ENCODE measurements at places on chromosomes 16 and 17.

DNA sequence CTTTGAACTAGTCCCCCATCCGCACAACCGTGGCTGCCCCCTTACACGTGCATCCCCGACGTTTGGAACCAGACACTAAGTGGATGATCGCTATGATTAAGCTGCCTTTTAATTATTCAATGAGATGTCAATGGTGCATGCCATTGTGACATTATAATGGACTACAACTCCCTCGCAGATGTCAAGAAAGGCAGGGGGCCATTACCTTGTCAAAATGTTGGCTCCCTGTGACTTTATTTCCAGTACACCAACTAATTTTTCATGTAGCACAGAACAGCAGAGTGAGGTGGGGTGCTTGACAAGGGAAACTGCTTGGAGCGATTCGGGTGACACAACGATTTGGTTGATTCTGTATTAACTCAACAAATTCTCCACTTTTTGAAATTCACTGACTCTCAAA lies 26.5 kb downstream of the ASIC2 start:
- no peak for DNase-seq

DNA sequence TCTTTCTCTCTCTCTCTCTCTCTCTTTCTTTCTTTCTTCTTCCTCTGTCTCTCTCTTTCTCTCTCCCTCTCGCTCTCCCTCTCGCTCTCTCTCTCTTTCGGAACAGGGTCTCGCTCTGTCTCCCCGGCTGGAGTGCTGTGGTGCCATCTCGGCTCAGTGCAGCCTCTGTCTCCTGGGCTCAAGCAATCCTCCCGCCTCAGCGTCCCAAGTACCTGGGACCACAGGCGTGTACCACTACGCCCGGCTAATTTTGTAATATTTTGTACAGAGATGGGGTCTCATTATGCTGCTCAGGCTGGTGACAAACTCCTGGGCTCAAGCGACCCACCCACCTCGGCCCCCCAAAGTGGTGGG lies 12.7 kb upstream of the KLHDC4 start:
- DNase-seq = no peak

DNA sequence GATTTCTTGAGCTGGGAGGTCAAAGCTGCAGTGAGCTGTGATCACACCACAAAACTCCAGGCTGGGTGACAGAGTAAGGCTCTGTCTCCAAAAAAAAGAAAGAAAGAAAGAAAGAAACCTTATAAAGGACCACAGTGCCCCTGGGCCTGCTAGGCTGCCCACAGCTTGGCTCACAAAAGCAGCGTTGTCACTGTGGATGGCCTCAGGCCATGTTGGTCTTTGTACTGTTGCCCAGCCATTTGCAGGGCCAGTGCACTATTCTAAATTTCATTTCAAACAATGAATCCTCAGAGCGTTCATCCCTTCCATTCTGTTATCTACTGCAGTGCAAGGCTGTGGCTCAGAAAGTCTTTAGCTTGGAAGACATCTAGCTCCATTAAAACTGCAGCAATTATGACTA lies 208.4 kb downstream of the SLC39A11 start:
- no peak for DNase-seq

DNA sequence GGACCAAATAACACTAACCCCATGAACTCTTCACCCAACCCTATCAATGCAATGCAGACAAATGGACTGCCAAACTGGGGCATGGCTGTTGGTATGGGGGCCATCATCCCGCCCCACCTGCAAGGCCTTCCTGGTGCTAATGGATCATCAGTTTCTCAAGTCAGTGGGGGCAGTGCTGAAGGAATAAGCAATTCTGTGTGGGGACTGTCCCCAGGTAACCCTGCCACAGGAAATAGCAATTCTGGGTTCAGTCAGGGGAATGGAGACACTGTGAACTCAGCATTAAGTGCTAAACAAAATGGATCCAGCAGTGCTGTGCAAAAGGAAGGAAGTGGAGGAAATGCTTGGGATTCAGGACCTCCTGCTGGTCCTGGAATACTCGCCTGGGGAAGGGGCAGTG lies 78.9 kb downstream of the TMC6 start:
- DNase-seq = no peak

- no peak for DNase-seq
Observed at GRCh38 chr17:77831474-77832179, 126.9 kb upstream of the TNRC6C start.

DNA sequence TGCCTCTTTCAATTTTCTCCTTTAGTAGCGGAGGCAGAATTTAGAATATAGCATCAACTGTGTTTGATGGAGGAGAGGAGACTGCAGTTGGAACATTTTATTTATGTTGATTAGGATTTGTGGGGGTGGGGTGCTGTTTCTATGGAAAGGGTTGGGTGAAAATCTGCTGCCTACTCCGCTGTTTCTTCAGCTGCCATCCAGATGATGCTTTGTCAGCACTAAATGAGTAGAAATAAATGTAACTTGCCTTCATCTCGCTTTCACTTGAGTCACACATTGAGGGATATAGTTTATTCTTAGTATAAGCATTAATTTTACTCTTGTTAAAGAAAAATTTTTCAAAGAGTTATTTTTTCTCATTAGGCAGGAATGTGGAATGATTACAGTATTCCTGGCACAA lies 42.1 kb downstream of the ABHD15 start:
- DNase-seq = no peak

DNA sequence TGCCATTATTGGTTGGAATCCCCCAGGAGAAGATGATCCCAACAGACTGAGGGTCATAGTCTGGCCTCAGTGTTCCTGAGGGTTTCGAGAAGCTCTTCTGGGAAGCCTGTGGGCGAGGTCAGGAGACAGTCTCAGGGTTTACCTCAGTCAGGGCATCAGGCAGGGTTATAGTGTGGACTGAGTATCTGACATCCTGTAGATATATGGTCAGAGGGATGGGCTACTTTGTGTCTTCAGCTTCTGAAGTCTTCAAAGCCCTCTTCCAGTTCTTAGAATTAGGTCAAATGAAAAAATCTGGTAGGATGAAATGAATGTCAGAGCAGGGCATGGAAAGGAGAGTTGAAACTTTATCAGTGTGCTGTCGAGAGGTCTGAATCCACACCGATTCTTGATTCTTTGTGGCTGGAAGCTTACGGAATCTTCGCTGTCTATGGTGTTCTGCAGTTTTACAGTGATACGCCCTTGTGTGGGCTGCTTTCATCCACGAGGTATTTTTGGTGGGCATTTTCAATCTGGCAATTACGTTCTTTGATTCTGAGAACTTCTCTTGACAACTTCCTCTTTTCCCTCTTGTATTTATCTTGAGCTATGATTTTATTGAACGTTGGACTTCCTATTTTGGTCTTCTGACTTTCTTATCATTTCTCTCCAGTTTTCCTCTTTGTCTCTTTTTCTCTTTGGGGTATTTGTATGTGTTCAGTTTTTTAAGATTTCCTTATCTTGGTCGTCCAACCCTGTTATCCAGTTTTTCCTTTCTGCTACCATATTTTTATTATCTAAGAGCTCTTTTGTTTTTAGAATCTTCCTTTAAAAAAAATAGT lies 30.4 kb downstream of the BPTF start:
- DNase-seq = no peak

- no peak for DNase-seq
Observed at GRCh38 chr16:85123891-85124635, 11.8 kb upstream of the CIBAR2 start.

DNA sequence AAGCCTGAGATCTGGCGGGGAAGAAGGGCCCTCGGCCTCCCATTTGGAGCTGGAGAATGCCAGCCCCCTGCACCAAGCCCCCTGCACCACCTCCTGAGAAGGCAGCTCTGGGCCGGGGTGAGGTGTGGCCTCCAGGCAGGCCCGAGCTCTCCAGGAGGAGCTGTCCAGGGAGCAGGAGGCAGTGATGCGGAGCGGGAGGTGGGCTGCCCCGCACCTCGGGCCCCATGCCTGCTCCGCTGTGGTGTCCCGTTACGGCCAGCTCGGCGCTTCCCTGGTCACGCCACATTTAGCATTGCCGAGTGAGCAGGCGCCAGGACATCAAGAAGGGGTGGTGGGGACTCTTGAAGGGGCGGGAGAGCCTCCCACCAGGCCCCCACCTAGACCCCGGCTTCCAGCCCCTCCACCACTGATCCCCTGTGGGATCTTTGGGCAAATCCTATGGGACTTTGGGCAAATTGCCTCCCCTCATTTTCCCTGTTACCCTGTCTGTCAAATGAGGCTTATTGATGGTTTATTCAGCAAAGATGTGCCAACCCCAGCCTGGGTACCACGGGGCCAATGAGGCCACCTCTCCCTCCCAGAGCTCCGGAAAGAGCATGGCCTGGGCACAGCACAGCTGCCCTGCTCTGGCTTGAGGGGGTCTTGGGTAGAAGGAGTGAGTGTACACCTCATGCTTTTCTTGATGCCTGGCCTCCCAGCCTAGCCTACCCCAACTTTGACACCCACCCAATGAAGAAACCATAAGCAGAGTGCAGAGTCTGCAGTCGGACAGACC lies 15.3 kb downstream of the FOXN1 start:
- peak; percentile 79 for DNase-seq

DNA sequence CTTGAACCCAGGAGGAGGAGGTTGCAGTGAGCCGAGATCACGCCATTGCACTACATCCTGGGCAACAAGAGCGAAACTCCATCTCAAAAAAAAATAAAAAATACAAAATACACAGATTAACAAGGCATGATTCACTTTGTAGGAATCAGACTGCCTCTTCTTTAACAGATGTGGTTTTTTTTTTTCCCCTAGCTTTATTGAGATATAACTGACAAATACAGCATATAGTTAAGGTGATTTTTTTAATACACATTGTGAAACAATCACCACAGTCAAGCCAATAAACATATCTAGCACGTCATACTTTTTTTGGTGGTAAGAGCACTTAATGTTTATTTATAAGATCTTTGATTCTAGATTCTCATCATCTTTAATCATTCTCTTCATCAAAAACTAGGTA lies 87.8 kb downstream of the SPAG9 start:
- no peak for DNase-seq

DNA sequence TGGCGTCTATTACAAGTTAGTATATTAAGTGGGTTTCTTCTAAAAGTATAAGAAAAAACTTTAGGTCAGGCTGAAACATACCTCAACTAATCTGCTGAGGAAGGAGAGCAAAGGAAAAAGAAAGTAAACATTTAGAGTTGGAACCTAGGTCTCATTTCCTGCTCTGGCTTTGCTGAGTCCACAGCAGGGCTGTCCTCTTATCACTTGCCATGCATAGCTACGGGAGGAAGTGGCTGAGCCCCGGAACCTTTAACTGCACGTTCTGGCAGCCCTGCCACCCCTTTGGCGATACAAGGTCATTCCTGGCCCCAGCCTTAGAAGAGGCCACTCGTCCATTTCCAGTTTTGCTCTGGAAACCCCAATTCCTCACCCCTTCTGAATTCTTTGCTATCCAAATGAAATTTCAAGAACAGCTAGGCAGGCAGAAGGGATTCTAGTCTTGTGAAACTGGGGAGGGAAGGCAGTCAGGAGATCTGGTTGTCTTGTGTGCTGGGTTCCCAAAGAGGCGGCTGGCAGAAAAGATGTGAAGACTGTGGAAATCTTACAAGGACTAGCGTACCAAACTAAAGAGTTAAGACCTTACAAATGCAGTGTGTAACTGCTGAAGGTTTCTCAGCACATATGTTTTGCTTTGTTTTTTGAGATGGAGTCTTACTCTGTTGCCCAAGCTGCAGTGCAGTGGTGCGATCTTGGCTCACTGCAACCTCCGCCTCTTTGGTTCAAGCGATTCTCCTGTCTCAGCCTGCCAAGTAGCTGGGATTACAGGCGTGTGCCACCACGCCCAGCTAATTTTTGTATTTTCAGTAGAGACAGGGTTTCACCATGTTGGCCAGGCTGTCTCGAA lies 19.1 kb downstream of the WIPI1 start:
- DNase-seq = no peak

- DNase-seq = peak; percentile 48
Observed at GRCh38 chr17:50352693-50353599, 7.0 kb downstream of the XYLT2 start.

DNA sequence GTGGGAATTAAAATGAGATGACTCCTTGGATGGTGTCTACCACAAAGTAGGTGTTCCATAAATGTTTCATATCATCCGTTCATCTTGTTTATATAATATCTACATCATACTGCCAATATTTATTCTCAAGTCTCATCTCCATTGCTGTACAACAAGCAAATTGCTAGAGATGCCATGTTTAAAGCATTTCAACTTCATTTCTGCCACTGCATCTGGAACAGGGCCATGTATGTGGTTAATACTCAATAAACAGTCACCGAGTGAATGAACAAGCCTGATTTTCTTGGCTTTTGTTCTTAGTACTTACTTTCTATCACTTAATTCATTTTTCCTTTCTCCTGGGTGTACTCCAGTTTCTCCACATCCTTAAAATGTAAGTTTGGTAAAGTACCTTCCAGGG lies 107.6 kb downstream of the KCNJ2 start:
- no peak for DNase-seq

- DNase-seq = no peak
Observed at GRCh38 chr16:70736465-70737376, 50.9 kb upstream of the MTSS2 start.

DNA sequence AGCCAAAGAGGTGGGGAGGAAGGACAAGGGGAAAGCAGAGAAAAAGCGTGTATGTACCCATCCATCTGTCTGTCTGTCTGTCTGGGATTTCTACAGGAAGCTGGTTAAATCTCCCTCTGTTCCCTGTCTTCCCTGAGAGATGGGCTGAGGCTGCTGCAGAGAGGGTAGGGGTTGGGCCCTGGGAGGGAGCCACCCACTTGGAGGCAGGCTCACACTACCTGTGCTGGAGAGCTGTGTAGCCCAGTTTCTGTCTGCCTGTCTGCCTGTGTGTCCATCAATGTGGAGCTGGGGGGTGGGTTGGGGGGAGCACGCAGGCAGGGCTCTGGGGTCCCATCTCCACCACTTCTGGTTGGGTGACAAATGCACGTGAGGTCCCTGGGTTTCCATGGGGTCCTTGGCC lies 18.6 kb upstream of the C17orf113 start:
- no peak for DNase-seq

DNA sequence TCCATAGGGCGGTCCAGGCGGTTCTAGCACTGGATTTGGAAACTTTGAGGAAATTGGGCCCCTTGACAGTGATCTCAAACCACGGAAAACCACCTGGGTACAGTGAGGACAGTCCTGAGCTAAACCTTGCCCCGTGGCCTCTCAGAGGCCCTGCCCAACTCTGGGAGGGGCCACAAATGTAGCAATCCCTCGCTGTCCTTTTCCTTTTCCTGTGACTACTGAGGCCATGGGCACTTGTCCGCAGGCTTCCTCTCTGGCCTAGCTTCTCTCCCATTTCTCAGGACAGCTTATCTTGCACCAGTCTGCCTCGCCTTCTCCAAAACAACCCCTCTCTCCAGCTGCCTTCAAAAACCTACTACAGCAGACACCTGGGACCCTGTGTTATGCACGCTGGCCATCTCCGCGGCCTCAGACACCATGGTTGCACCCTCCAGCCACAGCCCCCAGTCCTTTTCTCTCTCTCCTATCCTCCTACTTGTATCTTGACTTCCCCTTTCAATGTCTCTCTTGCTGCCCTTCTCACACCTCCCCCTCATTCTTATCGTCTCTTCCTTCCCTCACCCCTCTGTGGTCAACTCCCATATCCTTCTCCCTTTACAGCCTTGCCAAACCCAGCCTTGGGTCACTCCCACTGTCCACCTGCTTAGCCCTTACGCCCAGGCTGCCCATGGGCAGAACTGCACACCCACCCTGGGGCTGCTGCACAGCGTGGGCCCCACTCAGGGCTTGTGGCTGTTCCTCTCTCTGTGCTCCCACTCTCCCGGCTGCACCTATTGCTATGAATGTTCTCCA lies 7.6 kb downstream of the SCPEP1 start:
- no peak for DNase-seq
